ENCODE measurements at places on chromosomes 2 and 18.

GRCh38 chr2:124024561-124025170, 421 bp upstream of the CNTNAP5 start:
- DNase-seq: no peak

DNA sequence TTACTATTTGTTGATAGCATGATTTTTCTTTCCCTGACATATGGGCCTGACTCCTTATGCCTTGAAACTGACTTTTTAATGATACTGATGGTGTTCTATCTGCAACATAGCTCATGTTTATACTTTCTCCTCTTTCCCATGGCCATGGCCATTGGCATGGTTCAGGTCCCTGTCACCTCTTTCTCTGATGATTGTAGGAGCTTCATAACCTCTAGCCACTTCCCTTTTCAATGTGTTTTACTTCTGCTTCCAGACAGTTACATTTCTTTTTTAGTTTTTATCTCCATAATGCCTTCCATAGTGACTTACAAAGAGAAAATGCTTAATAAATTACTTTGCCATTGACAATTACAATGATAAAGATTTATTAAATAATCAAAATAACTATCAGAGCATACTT, 177.9 kb upstream of the SETBP1 start:
- DNase-seq: no peak

DNA sequence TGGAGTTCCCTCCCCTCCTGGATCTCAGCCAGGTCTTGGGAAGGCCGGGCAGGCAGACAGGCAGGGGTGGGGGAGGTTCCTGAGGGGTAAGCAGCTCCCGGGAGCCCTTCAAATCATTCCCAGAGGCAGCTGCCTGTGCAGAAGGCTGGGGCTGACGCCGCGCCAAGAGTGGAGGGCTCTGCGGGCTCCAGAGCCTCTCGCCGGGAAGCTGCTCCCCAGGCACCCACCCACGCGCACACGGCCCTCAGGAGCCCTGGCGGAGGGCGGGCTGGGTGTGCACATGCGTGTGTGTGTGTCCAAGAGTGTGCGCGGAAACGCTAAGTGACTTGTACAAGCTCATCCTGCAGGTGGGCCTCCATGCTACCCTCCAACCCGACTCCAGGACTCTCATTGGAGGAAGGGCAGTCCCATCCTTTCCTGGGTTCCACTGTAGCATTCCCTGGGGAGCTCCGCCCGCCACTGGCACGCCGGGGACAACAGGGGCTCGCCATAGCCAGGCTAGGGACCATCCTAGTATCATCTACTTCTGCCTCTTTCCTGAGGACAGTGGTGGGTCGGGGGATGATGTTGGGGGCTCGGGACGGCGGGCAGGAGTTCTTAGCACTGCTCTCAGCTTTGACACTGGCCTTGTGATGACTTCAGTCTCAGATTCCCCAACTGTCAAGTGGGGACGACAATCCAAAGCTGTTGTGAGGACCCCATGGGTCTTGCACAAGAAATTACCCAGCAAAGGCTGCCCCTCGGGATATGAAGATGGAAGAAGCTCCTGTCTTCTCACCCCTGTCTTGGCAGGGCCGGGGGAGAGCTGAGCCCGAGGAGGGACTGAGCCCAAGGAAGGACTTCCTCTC, 50.3 kb downstream of the INHBB start:
- DNase-seq: no peak

GRCh38 chr18:6737833-6738232, 8.3 kb downstream of the ARHGAP28 start:
- DNase-seq: no peak

DNA sequence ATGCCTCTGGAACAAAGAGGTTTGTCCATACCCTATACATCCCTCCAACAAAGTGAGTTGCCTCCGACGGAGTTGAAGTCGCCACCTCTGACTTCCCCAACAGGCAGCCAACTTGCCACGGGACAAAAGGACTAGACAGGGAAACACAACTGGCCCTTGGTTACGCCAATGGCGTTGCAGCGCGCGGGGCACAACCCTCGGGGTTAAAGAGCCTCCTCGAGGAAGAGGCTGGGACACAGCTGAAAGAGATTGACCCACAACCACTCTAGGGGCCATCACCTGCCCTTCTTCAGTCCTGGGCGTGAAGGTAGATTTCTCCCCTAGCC, 545 bp downstream of the GTF3C2 start:
- DNase-seq: peak; percentile 67

- no peak for DNase-seq
These were observed 9.1 kb downstream of the LCLAT1 start for GRCh38 chr2:30456106-30456505.

DNA sequence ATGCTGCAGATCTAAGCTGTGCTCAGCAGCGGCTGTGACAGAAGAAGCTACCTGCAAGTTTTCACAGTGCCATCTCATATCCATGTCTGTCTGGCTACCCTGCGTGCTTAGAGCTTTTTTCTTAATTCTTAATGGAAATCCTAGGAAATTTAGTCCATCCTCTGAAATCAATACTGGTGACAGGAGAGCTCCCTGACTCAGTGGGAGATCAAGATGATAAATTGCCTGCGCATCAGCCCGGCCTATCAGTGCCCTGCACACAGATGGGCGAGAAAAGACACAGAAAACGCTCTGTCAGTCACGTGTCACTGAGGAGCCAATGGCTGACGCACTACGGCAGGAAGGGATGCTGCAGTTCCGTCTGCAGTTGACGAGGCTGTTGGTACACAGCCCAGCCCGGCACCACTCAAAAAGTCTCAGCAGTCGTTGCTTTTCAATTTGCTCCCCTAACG, 819.6 kb upstream of the FSHR start:
- DNase-seq: peak; percentile 16

- no peak for DNase-seq
These were observed 80.0 kb downstream of the APOB start for GRCh38 chr2:20963867-20964266.

GRCh38 chr2:63763391-63763941, 78.2 kb upstream of the UGP2 start:
- no peak for DNase-seq
